ENCODE measurements at places on chromosomes 7 and 10.

GRCh38 chr10:28962768-28963167 lies 285.4 kb downstream of the BAMBI start:
- no peak for DNase-seq

DNA sequence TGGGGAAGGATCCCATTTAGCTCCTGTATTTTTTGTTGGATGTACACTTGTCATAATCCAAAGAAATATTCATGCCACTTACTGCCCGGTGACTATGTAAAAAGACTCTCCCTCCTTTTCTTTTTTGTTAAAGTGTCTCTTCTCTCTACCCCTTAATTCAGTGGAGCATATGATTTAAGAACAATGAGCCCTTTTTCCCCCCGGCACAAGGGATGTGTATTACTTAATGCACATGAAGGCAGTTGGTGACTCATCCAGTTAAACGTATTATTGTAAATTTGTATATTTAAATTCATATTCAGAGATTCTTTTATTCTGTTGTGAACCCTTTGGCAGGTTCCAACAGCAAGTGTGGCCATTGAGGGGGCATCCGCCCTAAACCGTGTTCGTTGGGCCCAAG lies 241.9 kb downstream of the SLC25A13 start:
- no peak for DNase-seq

DNA sequence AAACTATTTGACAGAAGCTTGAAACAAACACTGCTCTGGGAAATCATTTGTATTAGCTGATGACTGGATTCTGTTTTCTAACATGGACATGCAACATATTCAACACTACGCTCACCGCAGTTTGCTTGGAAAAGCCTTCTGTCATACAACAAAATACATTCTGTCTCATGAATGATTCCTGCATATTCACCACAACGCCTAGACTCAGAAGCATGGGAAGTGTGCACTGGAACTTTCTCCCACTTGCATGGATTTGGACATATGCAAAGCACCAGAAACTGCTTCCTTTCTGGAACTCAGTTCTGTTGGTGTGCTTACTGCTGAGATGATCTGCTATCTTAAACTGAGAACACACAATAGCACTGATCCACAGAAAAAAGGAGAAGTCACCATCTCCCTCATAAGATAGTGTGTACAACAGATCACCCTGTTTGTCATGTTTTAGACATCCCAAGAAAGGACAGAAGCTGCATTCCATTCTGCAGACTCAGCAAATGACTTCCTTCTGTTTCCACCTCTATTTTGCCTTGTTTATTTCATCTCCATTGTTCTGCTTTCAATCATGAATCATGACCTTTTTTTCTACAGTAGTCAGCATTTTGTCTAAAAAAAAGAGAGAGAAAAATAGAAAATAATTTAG lies 115.8 kb downstream of the HTR7 start:
- DNase-seq = no peak

DNA sequence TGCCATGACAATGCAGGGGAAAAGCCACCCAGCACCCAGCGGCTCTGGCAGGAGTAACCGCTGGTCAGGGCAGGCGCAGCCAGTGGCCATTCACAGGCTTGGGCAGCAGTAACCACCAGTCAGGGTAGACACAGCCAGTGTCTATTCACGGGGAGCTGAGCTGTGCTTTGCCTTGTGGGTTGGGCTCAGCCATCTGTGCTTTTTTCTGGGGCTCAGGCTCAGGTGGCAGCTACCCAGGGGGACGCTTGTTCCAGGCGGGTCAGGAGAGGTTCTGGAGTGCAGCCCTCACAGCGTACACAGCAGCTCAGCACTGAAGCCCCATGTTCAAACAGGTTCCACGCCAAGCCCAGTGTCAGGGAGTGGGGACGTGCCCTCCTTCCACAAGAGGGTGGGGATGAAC lies 28.5 kb downstream of the FOXL3 start:
- no peak for DNase-seq

- no peak for DNase-seq
Measured at GRCh38 chr7:7180725-7181449, 1.5 kb upstream of the C1GALT1 start.

GRCh38 chr10:66627156-66627555 lies 298.7 kb upstream of the LRRTM3 start:
- no peak for DNase-seq

DNA sequence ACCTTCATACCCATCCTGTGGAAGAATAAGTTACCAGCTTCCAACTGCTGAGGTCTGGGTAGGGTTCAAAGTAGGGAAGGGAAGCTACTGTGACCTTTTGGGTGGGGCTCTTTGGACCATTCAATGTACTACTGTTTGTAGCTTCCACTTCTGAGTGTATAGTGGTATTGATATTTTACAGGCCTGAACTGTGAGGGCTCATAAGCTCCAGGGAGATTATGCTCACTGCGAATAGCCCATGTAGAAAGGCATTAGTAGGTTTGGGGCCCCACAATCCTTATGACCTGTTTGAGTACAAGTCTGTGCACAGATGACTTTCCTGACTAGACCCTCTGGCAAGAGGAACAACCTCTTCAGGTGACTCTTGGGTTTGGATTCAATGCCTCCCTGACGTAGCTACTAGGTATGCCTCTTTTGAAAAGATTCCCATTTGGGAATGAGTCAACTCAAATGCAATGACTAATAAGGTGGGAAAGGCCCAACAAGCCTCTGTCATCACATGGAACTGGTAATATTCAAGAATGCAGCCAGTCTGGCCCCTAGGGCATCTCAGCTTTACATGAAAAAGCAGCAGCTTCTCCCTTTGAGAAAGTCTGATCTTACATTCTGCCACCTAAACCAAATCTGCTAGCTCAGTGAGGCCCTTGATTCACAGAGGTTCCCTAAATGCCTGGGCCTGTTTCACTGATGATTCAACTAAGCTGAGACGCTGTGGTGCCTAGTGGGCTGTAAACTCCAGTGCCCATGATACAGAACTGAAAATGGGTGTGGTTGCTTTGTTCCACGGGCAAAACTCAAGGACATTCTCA lies 79.8 kb downstream of the ABI1 start:
- DNase-seq = no peak

- no peak for DNase-seq
Measured at GRCh38 chr10:64586934-64587503, 1065.8 kb downstream of the REEP3 start.

DNA sequence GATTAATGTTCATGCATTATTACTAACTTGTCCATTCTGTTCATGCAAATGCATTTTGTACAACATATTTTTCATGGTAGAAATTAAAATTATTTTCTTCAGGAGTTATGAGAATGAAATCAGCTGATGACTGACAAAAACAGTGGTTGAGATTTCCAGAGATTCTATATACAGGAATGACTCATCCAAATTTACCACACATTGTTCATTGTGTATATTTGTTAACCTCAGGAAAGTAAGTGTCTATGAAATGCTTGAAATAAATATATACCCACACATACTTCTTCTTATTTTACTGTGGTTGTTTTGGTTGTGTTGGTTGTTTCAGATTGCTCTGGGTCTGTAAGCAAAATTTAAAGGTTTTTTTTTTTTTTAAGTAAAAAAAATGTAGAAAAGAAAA lies 108.1 kb upstream of the SP8 start:
- no peak for DNase-seq

- DNase-seq = peak; percentile 46
Measured at GRCh38 chr10:119657725-119658124, 6.5 kb downstream of the BAG3 start.

DNA sequence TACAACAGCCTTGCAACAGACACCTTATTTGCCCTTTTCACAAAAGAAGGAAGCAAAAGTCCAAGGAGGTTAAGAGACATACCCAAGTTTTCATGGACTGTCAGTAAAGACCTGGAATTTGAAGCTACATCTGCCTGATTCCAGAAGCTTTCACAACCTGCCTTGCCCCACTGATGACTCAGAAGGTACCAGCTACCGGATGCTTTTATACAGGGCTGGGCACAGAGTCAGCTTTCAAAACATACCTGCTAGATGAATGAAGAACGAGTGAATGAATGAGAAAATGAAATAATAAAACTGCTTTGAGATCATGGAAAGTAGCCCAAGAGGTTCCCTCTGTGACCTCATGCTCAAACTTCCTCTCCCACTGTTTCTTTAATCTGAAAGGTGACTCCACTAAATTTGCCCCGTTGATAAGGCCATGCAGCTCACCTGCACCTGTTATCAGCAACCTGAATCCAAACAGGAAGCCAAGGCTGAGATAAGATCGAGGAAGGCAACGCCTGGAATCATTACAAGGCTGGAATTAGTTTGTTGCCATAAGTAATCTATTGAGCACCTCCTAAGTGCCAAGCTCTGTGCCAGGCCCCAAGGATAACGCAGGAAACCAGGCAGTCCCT lies 151.5 kb downstream of the WDR11 start:
- no peak for DNase-seq

DNA sequence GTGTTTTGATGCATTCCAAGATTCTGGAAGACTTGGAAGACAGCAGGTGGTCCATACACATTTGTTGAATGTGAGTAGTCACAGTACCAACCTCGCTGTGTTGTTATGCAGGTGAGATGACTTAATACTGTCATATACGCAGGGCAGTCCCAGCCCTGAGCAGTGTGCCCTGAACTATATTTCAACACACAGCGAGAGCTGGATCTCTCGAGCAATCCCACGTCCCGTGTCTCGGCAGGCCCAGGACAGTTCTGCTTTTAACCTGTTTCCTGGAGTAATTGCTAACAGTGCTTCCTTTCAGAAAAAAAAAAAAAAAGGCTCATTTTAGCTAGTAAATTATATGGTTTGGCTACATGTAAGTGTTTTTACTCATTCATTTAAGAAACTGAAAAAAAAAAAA lies 179.7 kb downstream of the PRKCQ start:
- DNase-seq = no peak

DNA sequence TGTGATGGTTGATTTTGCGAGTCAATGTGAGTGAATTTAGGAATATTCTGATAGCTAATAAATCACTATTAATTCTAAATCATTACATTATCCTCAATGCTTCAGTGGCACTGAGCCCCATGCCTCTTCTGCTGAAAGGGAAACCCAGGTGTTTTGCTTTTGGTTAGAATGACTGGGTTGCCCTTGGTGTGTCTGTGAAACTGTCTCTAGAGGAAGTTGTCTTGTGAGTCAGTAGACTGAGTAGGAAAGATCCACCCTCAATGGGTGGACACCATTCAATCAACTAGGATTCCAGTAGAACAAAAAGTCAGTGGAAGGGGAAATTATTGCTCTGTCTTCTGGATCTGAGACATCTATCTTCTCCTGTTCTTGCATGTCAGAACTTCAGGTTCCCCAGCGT lies 472.4 kb downstream of the ANKRD7 start:
- no peak for DNase-seq

DNA sequence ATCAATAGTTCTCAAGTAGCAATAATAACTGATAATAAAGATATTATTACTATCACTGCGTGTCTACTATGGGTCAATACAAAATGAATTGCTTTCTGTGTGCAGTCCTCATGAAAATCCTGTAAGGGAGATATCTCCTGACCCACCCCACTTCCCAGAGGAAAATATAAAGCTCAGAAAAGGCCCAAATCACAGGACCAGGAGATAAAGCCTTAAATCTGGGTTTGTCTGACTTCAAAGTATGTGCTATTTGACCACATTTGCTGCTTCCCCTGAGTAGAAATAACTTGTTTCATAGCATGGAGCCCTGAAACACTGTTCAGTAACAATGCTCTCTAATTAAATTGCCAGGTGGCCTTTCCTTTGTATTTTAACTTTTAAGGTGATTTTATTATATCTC lies 174.1 kb downstream of the JAZF1 start:
- DNase-seq = no peak

DNA sequence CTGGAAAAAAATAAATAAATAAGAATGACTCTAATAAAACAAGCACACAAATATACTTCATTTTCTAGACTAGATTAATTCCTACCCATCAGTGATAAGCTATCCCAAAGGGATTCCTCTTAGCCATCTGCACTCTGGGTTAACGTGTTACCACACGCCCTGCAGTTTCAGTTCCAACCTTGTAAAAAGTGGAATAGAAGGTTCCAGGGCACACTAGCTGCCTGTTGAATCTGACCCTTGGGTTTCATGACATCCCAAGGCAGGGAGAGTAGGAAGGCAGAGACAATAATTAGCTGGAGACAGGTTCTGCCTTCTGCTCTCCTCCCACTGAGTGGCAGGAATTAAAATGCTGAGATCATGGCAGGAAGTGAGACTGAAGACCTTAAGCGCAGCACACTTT lies 33.5 kb downstream of the SLC37A3 start:
- no peak for DNase-seq

GRCh38 chr10:131925716-131926115 lies 24.9 kb downstream of the PPP2R2D start:
- no peak for DNase-seq

DNA sequence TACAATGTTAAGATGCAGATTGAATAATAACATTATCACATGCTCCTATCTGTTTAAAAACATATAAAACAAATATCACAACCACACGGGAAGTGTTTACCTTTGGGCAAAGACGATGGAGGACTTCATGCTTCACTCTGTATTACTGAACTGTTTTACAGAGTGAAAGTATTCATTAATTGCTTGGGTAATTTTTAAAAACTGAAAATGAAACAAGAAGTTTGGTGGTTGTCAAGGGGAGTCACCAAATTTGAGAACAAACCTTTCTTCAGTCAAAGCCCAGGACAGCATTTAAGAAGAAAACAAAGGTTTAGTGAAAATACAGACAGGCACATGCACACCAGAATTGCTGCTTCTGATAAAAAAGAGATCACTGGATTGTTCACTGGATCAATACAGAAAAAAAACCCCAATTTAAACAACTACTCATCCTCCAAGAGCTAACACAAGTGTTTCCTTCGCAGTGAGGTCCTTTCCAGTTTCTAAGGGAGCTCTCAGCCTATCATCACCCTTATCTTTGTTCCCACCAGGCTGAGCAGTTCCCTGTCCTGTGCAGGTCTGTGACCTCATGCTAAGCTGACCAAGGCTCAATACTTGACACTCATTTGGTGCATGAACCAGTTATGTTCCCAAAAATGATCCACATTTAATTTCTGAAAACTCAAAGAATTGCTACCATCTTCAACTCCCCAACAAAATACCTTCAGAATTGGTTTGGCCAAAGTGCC lies 8.8 kb downstream of the PARP12 start:
- DNase-seq = no peak

DNA sequence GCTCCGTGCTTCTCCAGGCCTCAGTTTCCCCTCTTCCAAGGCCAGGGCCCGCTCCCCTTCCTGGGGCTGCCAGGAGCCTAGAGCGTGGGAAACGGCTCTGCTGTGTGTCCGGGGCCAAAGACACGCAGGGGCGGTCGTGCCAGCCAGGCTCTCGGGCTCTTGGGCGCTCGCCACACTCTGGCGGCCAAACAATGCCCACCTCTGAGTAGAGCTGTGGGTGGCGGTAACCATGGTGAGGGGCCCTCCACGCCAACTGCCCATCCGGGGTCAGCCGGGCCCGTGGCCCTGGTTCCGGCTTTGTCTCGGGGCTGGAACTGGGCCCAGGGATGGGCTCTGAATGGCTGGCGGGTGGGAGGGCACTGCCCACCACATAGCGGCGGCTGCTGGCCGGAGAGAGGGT lies 16.0 kb downstream of the GRIFIN start:
- no peak for DNase-seq

DNA sequence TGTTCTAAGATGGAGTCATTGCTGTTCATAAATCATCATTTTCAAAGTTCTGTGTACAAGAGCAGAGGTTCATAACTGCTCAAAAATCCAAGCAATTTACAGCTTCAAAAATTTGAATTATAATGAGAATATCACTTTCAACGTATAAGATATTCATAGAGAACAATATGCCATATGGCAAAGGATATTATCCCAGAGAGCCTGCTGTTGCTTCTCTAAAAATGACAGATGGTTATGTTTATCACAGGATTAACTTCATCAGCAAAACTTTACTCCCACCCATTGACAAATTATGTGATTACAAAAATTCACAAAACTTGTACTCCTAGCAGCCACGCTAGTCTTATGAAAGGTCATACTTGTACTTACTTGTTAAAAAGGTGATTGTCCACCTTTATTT lies 105.1 kb downstream of the PIP4K2A start:
- DNase-seq = no peak

- DNase-seq = no peak
Measured at GRCh38 chr7:22675917-22676343, 51.1 kb upstream of the IL6 start.

All from femur (tissue), 1 donor.